ENCODE measurements at places on chromosomes 4 and X.
A peak's percentile ranks its signal among the peaks of the same experiment; 100 is the strongest.

DNA sequence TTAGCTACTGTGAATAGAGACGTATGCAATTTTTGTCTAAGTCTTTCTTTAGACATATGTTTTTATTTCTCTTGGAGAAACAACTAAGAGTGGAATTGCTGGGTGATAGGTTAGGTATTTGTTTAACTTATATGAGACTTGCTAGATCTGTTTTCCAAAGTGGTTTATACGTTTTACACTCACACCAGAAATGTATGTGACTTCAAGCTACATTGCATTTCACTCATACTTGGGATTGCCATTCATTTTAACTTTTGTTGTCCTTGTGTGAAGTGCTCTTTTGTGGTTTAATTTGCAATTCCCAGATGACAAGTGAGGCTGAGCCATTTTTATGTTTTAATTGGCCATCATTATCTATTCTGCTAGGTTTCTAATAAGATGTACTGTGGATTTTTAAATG is 817.2 kb downstream of the GLUD2 start:
- no peak for DNase-seq

DNA sequence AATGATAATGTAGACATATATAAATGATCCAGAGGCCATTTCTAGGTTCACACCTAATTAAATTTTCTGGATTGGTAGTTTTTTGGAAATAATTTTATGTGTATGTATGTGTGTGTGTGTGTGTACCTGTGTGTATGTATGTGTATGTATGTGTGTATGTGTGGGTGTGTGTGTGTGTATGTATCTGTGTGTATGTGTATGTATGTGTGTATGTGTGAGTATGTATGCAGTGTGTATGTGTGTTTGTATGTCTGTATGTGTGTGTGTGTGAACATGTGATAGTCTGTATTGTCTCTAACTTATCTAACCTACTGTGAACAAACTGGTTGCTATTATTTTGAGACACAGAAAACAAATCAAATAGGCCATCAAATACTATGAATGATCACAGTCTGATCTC is 152.6 kb downstream of the COL25A1 start:
- no peak for DNase-seq

DNA sequence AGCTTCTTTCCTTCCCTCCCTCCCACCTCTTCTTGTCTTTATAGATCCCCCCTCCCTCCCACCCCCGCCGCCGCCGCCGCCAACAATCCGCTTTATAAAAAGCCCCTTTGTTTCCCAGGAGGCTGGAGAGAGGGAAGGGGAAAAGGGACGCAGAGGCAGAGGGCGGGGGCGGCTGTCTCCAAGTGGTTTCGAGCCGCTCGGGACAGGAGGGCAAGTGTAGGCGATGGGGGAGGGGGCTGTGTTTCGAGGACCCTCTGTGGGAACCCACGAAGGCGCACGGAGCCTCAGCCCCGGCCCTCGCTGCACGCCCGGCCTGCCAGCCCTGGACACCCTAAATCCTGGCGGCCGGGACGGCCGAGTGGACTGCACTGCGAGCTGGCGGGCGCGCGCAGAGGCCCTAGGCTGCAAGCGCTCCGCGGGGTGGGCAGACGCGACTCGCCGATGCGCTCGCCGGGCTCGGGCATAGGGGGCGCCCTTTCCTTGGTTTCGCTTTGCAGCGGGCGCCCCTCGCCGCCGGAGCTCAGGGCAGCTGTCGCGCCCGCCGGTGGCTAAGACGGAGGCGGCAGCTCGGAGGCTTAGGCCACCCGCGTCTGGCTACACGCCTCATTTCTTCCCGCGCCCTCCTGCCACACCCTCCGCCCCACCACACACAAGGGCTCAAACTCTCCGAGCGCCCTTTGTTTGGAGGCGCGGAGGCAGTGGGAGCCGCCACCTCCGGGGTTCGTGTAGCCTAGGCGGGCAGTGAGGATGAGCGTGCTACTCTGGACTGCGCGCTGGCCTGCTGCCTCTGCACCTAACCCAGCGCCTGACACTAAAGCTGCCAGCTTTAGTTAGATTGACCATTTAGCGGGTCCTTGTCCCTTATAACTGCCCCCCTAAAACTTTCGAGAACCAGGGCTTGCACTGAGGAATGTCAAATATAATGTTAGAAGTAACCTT is 2.2 kb downstream of the MAMLD1 start:
- no peak for DNase-seq

DNA sequence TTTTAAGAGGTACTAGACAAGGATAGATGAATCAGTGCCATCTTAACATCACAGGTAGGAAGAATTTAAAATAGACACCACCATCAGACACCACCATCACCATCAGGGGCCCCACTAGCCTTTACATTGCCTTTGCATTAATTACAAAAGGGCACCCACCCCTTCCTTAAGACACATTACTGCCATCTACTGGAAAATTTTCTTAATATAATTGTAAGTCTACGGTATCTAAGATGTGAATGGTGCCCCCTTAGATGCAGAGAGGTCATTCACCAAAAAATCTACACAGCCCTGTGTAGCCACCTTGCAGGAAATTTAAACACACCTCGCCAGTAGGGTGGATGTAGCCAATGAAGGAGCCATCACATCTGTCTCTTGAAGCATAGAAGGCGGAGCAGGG is 184.1 kb downstream of the MID1IP1 start:
- DNase-seq: no peak

- no peak for DNase-seq
These were observed 152.6 kb downstream of the GRIA3 start for GRCh38 chrX:123336666-123337065.

- DNase-seq: no peak
These were observed 39.5 kb downstream of the TMEM165 start for GRCh38 chr4:55435141-55435841.

GRCh38 chr4:18869166-18869565 is 847.6 kb upstream of the LCORL start:
- no peak for DNase-seq

DNA sequence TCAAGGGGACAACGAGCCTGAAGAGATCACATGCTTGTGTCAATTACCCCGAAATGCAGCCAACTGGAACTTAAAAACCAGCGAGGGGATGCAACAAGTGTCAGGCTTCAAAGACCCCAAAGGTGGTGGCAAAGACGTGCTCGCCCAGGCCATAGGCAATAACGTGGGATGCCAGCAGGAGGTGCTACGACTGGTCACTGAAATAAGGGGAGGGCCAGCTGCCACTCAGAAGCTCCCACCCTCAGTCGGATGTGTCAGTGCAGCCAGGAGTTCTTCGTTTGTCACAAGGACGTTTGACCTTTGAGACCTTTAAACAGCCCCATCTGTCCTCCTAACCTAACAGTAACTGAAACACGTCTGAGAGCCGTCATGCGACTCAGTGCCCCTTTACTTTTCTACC is 556.8 kb upstream of the PCDH10 start:
- no peak for DNase-seq

- DNase-seq: no peak
These were observed 84.5 kb downstream of the WFS1 start for GRCh38 chr4:6354119-6354518.

DNA sequence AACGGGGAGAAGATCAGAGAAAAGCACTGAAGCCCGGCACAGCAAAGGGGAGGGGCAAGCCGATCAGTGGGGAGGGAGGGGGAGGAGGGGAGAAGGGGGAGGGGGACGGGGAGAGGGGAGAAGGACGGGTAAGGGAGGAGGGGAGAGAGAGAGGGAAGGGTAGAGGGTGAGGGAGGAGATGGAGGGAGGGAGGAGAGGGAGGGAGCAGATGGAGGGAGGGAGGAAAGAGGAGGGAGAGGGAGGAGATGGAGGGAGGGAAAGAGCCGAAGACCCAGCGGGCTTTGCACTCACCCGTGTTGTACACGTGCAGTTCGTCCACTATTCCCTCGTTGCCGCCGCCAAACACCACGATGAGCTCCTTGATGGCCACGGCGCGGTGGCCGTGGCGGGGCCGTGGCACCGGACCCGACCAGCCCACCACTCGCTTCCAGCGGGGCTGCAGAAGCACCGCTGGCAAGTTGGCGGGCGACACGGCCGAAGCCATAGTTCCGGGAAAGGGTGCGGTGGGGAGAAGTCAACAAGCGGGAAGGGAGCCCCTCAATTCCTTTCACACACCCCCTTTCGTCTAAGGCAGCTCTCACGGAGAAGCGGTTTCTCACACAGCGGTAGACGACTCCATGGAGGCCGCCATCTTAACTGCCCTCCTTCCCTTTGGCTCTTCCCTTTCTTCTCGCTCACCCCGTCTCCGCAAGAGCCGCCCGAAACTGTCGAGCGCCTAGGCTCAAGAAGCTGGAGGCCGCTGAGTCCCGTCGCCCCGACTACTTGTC is 1.1 kb downstream of the HCFC1 start:
- DNase-seq: no peak

DNA sequence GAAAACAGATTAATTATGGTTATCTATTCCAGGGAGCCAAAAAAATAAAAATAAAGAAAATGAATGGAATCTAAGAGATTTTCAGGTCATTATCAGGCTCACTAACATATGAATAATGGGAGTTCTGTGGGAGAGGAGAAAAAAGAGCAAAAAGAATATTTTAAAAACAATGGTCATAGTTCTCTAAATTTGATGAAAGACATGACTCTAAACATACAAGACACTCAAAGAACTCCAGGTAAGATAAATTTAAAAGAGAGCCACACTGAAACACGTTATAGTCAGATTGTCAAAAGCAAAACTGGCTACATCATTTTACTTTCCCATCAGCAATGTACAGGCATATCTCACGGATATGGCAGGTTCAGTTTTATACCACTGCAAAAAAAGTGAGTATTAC is 520.0 kb downstream of the ANKRD50 start:
- DNase-seq: no peak

DNA sequence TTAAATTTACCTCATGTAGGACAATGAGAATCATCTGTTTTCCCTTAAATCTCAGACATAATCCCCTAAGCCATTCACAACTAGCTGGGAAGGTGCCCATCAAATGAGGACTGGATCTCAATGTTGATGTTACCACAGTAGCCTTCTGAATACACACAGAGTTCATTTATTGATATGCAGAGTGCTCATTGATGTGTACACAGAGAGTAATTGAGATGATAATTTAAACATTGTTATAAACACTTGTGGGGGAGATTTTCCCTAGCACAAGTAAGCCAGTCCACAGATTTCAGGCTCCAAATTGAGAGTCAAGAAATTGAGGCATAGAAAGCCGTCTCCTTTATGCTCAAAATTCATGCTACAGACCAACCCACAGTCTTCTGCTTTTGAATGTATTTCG is 273.4 kb upstream of the TRPC5 start:
- no peak for DNase-seq

DNA sequence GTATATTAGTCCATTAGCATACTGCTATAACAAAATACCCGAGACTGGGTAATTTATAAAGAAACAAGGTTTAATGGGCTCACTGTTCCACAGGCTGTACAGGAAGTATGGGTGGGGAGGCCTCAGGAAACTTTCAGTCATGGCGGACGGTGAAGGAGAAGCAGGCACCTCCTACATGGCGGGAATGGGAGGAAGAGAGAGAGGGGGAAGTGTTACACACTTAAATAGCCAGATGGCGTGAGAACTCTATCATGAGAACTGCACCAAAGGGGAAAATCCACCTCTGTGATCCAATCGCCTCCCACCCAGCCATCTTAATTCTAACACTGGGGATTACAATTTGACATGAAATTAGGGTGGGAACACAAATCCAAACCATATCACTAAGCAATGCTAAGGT is 98.9 kb upstream of the SH3RF1 start:
- no peak for DNase-seq

- no peak for DNase-seq
These were observed 22.2 kb downstream of the TRMT2B start for GRCh38 chrX:101029665-101030064.

- DNase-seq: no peak
These were observed 89.0 kb upstream of the LIMCH1 start for GRCh38 chr4:41448934-41449333.

DNA sequence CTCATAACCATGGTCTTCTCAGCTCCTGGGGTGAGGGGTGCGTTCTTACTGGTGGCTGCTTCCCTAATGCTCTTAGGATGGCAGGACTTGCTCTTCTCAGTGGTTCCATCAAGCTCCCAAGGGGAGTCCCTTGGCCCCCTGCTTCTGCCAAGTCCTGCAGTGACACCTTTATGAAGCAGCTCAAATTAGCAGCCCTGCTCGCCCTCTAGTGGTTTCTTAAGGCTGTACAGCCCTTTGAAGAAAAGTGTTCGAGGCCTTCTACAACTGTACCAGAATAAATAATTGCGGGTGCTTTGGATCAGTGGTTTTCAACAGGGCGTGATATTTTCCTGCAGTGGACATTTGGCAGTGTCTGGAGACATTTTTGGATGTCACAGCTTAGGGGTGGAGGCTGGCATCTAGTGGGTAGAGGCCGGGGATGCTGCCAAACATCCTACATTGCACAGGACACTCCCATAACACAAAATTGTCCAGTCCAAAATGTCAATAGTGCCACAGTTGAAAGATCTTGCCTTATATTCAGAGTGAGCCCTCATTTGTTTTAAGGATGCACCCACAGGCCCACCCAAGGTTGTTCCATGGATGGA is 204.7 kb upstream of the S100G start:
- peak; percentile 3 for DNase-seq

GRCh38 chr4:73593631-73594241 is 26.5 kb downstream of the RASSF6 start:
- no peak for DNase-seq

- DNase-seq: no peak
These were observed 14.6 kb downstream of the SAT1 start for GRCh38 chrX:23797371-23798128.

DNA sequence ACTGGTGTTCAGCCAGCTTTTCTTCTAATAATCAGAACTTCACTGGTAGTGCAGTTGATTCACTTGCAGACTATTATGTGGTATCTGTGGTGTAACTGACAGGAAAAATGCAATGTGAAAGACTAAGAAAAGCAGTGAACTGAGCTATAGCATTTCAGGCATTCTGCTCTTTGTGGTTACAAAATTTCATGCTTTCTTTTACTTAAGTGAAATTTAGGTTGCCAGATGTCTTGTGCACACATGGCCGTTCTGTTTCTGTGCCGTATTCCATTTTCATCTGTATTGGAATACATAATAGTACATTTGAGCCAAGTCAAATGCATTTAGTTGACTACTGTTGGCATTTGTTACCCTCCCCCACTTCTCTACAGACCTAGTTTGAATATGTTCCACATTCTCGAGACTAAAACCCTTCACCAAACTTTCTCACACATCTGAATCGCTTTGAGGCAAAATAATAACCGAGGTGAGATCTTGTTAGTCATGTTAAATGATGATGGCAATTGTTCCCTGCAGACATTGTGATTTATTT is 8.2 kb downstream of the RTL3 start:
- DNase-seq: no peak

DNA sequence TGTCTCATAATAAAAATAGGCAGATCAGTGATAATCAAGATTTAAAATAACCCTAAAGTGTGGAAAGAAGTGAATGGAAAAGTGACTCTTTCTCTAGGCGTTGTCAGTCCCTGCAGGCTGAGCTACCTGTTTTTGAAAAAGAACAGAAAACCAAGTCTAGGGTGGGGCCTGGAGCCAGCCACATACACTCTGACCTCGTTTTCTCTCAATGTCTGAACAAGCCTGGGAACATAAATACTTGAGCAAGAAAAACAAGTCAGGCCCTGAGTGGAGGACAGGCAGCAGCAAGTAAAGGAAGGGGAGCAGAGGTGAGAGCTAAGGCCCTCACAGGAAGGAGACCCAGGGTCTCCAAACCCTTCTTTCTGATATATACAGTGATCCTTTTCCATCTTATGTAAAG is 91.7 kb upstream of the HPF1 start:
- DNase-seq: no peak
